ENCODE measurements at places on chromosomes 2 and 18. TPM values are rescaled to one million over a fixed set of nuclear protein-coding genes. Genes with fewer than 3 reads are reported as not detected.

The SKA1 gene
- 5.3 TPM for total RNA-seq

The RGPD8 gene
- 46.4 TPM for total RNA-seq

The LYPD6 gene
- total RNA-seq = 7.5 TPM

The NTSR2 gene
- 1.7 TPM for total RNA-seq

DNA sequence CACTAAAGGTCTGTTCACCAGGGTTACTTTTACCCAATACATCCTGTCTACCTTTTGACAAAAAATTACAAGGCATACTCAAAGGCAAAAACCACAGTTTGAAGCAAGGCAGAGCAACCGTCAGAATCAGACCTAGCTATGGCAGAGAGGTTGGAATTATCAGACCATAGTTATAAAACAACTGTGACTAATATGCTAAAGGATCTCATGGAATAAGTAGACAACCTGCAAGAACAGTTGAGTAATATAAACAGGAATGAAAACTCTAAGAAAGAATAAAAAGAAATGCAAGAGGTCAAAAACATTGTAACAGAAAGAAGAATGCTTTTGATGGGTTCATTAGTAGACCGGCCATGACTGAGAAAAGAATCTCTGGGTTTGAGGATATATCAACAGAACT, 318.8 kb upstream of the KCNH7 start:
- DNase-seq = no peak

DNA sequence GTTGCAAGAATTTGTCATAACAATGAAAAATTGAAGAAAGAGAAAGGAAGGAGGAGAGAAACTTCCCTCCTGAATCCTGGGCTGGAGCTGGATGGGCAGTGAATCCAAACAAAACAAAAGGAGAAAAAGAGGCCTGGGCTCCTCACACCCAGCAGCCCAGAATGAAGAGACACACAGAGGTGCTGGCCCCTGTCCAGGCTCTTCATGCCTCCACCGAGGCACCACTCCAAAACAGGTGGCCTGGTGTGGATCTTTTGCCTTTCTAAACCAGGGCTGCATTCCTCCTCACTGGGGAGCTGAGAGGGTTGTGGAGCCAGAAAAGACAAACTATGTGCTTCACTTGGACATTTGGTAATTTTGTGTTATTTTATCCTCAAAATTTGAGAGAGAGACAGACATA, 76.0 kb downstream of the FAM124B start:
- no peak for DNase-seq

- DNase-seq = no peak
These were observed 490.6 kb downstream of the IRS1 start for GRCh38 chr2:226308986-226309385.

DNA sequence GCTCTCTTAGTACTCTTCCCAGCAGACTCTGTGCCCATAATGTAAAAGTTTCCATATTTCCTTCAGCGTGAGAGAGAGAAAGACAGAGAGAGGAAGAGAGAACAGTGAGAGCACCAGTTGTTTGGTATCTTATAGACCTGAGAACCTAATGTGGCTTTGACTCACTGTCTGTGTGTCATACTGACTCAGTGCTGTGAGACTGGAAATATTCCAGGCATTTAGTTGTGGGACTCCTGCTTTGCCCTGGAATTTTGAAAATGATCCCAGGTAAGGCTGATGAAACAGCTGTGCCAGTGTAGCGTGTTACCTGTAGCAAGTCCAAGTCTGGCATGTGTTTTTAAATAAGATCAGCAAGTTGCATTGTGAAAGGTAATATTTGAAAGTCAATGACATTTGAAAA, 87.9 kb upstream of the KCNH7 start:
- DNase-seq = no peak

- no peak for DNase-seq
These were observed 95.2 kb downstream of the ZCCHC2 start for GRCh38 chr18:62617793-62618591.

DNA sequence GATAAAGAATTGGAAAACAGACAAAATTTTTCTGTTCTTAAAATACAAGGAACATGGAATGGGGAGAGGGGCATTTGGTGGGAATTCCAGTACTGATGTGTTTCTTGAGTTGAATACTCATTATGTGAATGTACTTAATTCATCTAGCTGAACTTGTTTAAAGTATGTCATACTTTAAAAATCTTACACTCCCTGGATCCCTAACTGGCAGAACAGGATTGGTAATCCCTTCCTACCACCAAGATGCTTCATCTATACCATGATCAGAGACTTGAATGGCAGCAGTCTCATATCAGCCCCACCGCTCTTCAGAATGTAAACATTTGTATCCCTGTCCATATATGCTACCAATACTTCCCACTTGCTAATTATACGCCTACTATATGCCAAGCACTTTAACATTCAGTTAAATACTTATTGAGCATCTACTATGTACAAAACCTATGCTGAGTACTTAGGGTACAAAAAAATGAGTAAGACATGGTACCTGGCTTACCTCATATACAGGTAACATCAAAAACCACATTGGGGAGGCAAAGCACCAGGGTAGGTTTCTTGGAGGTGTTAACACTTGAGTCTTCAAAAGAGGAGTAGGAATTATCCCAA, 5.3 kb downstream of the MEMO1 start:
- no peak for DNase-seq

GRCh38 chr2:190837952-190838361, 42.7 kb upstream of the GLS start:
- no peak for DNase-seq

- DNase-seq = no peak
These were observed 92.7 kb upstream of the PXDN start for GRCh38 chr2:1837022-1837421.

DNA sequence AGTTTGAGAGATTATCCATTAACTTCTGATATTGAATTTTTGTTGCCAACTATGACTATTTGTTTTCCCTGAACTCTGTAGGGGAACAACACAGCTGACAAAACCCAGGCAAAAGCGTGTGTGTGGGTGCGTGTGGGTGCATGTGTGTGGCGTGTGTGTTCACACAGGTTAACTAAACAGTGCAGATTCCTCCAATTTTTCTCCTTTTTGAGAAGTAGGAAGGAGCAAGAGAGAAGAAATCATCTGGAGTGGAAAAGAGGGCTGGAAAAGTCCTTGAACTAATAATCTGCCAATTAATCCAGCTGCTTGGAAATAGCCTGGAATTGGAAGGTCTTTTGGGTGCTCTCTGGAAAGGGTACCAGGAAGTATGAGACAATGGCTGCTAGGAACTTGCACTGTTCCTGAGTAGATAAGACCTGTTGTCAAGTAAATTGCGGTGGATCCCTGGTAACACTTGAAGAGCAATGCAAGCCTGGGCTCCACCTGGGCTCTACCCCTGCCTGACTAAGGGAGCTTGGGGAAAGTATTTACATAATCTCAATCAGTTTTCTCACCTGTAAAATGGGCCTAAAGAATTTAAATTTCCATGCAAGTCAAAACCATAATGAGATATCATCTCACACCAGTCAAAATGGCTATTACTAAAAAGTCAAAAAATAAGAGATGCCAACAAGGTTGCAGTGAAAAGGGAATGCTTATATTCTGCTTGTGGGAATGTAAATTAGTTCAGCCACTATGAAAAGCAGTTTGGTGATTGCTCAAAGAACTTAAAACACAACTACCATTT, 40.5 kb upstream of the IL1R1 start:
- DNase-seq = no peak

Data from cerebellum (tissue), 4 donors.